Myocyte (in vitro differentiated cells): ENCODE measurements at places on chromosomes 2 and 18. TPM values are rescaled to one million over a fixed set of nuclear protein-coding genes. Genes with fewer than 3 reads are reported as not detected.

GRCh38 chr2:76019128-76019527 lies 308.4 kb upstream of the GCFC2 start:
- no peak for DNase-seq

DNA sequence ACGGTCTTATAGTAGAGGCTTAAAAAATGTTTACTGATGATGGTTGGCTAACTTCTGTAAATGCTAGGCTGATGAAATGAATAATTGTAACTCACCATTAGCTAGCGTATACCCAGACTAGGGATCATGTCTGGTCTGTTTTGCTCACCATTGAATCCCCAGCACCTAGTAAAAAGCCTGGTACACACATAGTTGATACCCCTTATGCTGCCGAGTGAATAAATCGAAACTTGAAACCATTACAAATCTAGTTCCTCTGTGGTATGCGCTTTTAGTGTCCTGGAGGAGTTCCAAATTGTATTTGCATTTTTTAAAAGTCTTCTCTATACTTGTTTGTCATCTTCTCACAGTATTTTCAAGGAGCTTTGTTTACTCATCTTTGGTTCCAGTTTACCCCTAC lies 1.3 kb downstream of the TAF1B start:
- peak; percentile 24 for DNase-seq

DNA sequence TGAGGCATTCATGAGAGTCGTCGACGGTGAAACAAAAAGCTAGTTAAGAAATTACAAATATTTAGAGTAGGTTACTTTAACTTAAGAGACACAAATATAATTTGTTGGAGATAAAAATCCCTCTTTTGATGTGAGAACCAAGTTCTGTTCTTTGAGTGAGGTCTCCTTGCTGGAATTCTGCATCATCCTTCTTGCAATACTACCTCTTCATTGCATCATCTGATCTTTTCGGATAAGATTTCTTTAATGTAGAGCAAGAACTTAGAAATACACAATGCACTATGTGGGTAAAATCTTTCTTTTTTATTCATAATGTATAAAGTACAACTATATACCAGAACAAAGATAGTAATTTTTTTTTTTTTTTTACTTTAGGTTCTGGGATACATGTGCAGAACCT lies 118.4 kb downstream of the ARL4C start:
- DNase-seq: no peak

Gene CKAP2L
- 0.05 and 2.0 TPM in 2 replicates for total RNA-seq

Gene SCN9A
- 2.8 and 2.9 TPM in 2 replicates for total RNA-seq

Gene SAG
- not detected in 2 replicates for total RNA-seq

- no peak for DNase-seq
These were observed 94.1 kb downstream of the RTN4 start for GRCh38 chr2:54956111-54956627.

DNA sequence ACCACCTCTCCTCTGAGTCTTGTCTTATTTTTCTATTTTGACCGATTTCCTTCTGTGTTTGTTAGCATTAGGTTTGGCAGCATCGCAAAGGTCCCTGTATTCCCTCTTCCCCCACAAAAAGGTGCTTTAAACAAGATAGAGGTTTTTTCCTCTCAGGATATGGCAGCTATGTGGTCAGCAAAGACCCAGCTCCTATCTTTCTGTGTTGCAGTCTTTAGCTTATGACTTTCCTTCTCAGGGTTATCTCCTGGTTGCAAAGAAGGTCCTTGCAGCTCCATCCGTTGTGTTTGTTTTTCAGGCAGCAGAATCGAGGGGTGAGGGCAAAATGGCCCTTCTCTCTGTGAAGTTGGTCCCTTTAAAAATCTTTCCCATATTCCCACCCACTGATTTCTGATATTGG lies 38.4 kb downstream of the GALNT1 start:
- no peak for DNase-seq

DNA sequence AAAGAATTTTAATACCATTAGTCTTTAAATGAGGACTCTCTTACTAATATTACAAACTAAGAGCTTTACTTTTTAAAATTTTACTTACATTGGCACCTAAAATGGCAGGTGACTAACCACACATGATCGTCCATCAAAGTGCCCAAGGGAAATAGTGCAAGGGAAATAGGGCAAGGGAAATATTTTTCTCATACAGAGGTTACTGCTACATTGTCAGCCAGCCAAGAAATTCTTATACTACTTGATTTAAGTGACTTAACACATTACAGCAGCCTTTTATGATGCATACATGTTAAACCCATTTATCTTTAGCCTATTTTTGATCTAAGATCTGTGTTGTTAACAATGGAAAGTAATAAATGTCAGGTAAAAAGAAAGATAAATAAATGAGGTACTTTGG lies 587.2 kb upstream of the PKDCC start:
- no peak for DNase-seq

Gene CFAP210
- not detected in 2 replicates for total RNA-seq

DNA sequence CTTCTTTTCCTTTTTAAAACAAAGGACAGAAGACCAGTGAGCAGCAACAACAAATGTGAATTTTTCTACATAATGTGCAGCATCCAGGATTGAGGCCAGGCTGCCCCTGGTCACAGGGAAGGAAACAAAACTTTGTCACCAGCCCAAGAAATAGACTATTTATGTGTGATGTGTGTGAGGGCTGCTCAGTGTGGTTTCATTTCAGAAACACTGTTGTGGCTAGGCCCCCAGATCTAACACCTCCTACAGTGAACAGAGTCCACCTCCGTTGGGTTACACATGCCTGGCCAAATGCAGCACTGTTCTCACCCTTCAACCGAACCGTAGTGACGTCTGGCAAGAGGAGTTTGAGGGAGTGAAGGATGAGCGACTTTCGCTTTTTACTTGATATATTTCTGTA lies 146.3 kb upstream of the RIOK3 start:
- no peak for DNase-seq

- no peak for DNase-seq
These were observed 380.5 kb downstream of the DSEL start for GRCh38 chr18:67135981-67136380.

Gene STPG4
- total RNA-seq: 0.24 TPM in 1 of 2 replicates, not detected in the other

Gene AKAIN1
- not detected in 2 replicates for total RNA-seq

Gene REG3A
- total RNA-seq: not detected in 2 replicates

Gene FIGN
- 7.9 and 8.6 TPM in 2 replicates for total RNA-seq

- peak; percentile 83 for DNase-seq
These were observed 93.9 kb downstream of the ACVR1 start for GRCh38 chr2:157782057-157782845.

- no peak for DNase-seq
These were observed 82.1 kb upstream of the CYRIA start for GRCh38 chr2:16747689-16748088.

GRCh38 chr2:79552653-79553052 lies 39.8 kb downstream of the CTNNA2 start:
- no peak for DNase-seq

Gene CYTIP
- total RNA-seq: 1.9 and 2.4 TPM in 2 replicates

DNA sequence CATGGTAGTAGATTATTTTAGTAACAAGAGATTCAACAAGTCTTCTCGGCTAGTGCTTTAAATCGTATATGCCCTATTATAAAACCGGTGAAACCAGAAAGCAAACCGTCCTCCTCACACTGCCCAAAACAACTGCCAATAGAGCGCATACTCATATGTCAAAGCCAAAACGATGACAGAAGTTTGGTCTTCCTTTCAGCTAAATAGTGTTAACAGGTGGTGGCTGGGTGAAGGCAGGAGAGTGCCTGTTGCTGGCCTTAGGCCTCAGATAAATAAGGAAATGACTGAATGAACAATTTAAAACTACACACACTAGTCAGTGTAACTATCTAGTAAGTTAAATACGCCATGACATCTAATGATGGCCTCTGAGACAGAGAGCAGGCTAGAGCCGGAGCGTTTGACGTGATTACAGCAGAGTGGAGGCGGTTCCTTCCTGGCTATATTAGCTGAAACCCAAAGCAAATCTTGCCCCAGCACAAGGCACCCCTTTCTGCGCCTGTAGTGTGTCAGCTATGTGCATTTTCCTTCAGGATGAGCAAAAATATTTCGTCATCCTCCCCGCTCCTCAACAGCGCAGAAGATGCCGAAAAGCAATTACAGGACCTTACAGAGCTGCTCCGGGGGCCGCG lies 1.6 kb downstream of the LONRF2 start:
- DNase-seq: no peak

Gene SCRN3
- total RNA-seq: 51.6 and 53.7 TPM in 2 replicates

DNA sequence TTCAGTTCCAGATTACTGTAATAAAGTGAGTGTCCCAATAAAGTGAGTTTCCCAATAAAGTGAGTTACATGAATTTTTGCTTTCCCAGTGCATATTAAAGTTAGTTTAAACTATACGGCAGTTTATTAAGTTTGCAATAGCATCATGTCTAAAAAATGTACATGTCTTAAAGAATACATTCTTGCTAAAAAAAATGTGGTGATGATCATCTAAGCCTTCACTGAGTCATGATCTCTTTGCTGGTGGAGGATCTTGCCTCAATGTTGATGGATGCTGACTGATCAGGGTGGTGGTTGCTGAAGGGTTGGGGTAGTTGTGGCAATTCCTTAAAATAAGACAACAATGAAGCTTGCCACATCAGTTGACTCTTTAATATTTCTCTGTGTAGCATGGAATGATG lies 664.2 kb downstream of the TDRD15 start:
- no peak for DNase-seq

Gene SCN3A
- total RNA-seq: 0.05 TPM in 1 of 2 replicates, not detected in the other

Gene ARL4C
- total RNA-seq: 27.7 and 32.9 TPM in 2 replicates

GRCh38 chr2:69692424-69692823 lies 48.9 kb upstream of the AAK1 start:
- no peak for DNase-seq

DNA sequence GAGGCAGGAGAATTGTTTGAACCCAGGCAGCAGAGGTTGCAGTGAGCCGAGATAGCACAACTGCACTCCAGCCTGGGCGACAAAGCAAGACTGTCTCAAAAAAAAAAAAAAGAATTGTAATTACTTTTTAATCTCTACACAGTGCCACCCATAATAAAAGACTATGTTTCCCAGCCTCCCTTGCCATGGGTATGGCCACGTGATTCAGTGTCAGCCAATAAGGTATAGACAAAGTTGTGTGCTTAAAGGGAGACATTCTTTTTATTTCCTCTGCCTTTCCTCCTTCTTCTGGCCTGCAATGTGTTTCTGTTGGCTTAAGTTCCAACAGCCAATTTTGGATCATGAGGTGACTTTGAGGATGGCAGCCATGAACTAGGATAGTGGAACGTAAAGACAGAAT lies 406.9 kb downstream of the LNPK start:
- DNase-seq: no peak

Gene SGPP2
- total RNA-seq: not detected in 2 replicates

Gene ANKRD30B
- 0.88 and 1.6 TPM in 2 replicates for total RNA-seq

DNA sequence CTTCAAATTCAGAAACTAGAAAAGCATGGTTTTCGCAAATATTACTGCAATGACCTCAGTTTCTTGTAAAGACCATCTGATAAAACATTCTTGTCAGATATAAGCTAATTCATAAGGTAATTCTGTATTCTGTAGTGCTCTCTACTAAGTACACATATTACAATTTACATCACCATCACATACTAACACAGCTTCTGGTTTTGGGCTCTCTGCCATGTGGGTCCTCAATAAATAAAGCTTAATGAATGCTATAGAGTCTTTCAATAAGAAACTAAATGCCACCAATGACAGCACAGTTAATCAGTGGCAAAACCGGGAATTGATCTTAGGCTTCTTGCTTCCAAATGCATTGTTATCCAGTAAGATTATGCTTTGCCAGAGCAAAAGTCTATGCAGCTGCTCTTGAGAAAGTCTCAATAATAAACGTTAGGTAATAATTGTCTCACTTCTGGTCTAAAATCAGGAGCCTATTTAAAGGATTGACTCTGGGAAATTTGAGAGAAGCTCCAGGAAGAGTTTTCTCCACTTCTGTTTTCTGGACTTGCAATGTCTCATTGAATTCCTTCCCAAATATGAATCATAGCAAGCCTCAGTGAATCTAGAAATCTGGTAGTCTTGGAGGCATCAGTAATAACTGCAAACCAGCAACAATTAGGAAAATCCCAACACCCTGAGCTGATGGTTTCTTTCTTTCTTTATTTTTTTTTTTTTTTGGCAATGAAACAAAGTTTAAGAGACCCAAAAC lies 67.9 kb upstream of the RAPGEF4 start:
- DNase-seq: peak; percentile 24

Gene CFAP221
- not detected in 2 replicates for total RNA-seq

GRCh38 chr2:165573534-165574461 lies 104.3 kb downstream of the CSRNP3 start:
- DNase-seq: peak; percentile 30

Gene ADD2
- total RNA-seq: not detected in 2 replicates

DNA sequence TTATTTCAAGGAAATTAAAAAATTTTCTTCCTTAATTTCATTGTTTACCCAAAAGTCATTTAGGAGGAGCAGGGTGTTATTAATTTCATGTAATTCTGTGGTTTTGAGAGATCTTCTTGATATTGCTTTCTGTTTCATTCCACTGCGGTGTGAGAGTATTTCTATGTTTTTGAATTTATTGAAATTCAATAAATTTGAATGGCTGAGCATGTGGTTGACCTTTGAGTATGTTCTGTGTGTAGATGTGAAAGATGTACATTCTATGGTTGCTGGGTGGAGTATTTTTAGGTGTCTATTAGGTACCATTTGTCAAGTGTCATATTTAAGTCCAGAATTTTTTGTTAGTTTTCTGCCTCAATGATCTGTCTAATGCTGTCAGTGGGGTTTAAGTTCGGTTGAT lies 39.4 kb upstream of the LANCL1 start:
- no peak for DNase-seq

GRCh38 chr18:46560671-46561045 lies 96.4 kb downstream of the LOXHD1 start:
- DNase-seq: no peak

GRCh38 chr2:46506131-46506706 lies 26.9 kb downstream of the TMEM247 start:
- no peak for DNase-seq

Gene CAPN13
- not detected in 2 replicates for total RNA-seq

DNA sequence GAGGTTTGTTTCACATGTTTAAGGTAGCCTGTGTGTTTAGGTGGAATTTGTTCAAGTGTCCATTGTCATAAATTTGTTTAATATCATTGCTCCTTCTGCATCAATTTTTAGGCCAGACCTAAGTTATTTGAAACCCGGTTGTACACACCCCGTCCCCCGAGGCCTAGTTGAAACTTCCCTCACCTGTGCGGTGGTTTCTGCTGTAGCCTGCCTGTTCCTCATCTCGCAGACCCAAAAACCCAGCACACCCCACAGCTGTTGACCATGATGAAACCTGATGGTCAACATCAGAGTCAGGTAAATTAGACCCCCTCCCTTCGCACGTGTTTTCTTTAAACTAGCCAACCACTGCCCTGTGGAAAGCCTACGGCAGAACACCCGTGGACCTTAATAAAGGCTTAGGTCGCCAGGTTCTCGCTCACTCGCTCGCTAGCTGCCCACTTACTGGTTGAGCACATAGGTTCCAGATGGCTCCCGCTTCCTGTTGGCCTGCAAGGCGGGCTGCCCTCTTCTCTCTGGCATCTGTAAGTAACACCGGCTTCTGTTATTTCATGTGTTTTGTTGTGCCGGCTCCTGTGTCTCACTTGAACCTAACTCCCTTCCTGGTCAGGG lies 64.4 kb downstream of the EML6 start:
- no peak for DNase-seq
